Kidney epithelial cell (primary cell): ENCODE measurements at places on chromosomes 3 and 15.

GRCh38 chr15:90054618-90055097 is 47.6 kb downstream of the IDH2 start:
- DNase-seq, result no peak

- DNase-seq, result no peak
Observed at GRCh38 chr3:163936543-163936942, 1141.8 kb downstream of the SI start.

- DNase-seq, result peak; percentile 100
Observed at GRCh38 chr3:190566043-190566933, 52.4 kb downstream of the IL1RAP start.

DNA sequence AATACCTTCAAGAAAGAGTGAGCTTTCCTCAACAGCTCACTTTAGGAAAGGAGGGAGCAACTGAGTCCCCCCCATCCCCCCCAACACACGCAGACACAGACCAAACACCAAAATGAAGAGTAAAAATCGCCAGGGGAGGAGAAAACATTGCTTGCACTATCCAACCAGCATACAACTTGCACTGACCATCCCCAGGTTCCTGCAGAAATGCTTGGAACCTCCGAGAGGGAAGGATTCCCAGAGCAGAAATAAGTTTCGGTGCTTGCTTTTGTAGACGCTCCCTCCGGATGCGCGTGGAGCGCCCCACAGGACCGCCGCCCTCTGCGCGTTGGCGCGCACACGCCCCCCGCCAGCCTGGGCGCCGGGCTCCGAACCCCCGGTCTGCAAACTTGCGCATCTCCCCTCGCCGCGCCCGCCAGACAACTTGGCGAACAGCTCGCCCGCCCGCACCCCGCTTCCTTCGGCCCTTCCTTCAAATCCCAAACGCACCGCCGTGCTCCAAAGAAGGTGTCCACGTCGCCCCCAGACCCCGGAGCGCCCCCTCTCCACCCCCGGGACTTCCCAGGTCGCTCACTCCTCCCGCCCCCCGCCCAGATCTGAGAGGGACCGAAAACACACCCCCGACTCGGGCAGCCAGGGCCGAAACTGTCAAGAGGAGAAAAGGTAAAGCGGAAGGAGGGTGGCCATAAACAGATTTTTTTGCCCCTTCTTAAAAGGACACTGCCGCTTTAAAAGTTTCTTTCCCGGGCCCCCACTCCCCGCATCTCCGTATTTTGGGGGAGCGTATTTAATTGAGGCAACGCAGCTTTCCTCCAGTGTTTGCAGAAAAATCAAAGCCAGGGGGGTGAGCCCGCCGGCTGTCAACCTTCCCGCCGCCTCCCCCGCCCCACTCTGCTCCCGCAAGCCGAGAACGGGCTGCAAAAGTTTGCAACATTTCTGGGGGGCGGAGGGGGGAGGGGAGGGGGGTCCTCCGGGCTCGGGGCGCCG is 859 bp downstream of the RORA start:
- DNase-seq, result no peak

DNA sequence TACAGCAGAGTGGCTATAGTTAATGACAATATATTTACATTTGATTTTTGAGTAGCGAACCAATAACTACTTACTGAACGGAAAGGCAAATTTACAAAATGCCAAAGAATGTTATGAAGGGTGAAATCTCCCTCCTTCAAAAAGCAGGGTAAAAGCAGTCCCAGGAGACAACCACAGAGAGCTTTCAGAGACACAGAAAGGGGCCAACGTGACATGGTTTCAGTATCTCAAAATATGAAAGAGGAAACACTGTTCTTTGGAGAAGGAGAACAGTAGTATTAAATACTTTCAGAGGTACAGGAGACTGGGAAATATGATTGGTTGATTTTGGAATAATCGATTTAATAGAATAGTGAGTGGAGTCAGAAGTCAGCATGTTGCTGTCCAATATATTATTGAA is 52.3 kb upstream of the ROBO1 start:
- DNase-seq, result no peak

GRCh38 chr15:29352402-29352801 is 82.8 kb upstream of the NSMCE3 start:
- no peak for DNase-seq

- no peak for DNase-seq
Observed at GRCh38 chr15:45112591-45113379, 1.2 kb downstream of the DUOX2 start.

GRCh38 chr3:105360003-105360402 is 6.7 kb upstream of the ALCAM start:
- DNase-seq, result no peak

GRCh38 chr3:129565902-129566301 is 22.9 kb downstream of the H1-8 start:
- no peak for DNase-seq

- no peak for DNase-seq
Observed at GRCh38 chr15:44064706-44065105, 130.4 kb downstream of the FRMD5 start.

DNA sequence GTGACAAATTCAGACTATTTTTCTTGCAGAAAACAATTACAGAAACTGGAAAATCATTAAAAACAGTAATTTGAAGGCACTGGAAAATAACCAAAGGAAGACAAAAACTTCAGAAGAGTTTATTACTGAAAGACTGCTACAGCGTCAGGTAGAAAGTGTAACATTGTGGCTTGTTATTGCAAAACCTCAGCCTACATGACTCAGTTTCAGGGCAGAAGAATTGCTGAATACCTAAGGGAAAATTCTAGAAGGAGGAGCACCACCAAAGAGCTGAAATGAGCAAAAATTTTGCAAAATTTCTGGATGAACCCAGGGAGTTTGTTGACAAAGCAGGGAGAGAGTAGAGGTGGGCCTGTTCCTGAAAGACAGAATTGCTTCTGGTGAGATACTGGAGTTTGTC is 219.6 kb downstream of the C3orf38 start:
- no peak for DNase-seq

DNA sequence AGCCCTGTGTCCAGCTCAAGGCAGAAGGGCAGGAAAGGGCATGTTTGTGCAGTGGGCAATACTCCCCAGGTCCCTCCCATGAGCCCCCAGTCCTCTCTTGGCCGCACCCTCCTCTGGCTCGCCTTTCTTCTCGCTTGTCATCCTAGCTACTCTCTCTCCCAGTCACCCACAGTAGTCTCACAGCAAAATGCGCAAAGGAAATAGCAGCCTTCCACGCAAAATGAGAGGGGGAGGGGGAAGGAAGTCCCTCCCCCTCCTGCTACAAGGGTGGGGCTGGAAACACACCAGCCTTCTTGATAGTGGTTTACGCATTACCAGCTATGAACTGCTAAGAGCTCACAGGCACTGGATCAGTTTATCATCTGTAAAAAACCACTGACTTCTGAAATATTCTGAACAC is 83.8 kb downstream of the GADL1 start:
- no peak for DNase-seq

DNA sequence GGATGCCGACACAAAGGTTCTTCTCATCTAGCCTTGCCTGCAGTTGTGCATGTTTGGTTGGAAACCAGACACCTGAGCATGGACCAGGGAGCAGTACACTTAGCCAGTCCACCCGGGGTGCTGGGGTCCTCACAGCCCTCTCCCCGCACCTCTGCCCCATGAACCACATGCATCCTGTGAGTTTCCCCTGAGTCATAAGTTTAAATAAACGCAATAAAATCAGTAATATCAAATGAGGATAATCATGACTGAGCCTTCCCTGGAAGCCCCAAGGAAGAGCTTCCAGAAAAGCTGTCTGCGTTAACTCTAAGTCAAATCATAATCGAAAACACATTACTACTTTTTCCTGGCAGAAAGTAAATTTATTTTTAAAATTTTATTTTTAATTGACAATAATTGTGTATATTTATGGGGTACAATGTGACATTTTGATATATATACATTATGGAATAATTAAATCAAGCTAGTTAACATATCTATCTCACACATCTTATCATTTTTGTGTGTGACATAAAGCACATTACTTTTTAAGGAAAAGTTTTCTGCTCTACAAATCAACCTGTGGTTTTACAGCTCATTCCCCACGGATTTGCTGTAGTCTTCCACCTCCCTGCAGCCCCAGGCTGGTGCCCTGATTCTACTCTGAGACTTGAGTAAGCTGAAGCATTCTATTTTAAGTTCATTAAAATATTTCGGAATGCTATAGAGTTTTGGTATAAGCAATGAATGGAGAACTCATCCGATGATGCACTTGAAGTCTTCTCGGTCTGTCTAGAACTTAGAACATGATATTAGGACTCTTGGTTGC is 166.0 kb upstream of the EIF1B start:
- DNase-seq, result no peak

GRCh38 chr15:41804361-41804760 is 23.5 kb upstream of the JMJD7 start:
- DNase-seq, result no peak

DNA sequence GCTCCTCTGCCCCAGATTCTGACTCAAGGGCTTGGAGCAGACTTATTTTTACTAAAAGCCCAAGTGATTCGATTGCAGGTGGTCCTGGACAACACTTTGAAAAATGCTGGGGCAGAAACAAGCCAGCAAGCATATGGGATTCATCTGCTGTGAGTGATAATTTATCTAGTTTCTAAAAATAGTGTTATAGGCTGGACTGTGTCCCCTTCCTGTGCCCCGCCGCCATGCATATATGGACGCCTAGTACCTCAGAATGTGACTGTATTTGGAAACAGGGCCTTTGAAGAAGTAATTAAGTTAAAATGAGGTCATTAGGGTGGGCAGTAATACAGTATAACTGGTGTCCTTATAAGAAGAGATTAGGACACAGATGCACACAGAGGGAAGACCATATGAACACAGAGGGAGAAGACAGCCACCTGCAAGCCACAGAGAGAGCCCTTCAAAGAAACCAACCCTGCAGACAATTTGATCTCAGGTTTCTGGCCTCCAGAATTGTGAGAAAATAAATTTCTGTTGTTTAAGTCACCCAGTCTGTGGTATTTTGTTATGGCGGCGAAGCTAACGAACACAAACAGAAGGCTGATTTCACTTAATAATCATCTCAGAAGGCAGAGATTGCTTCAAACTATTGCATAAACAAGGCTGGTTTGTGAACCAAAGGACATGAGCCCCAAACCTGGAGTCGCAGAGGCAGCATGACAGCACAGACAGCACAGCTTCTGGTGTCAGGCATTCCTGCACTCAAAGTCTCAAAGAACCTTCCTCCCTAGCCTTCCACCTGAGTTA is 59.1 kb downstream of the CCNL1 start:
- no peak for DNase-seq

DNA sequence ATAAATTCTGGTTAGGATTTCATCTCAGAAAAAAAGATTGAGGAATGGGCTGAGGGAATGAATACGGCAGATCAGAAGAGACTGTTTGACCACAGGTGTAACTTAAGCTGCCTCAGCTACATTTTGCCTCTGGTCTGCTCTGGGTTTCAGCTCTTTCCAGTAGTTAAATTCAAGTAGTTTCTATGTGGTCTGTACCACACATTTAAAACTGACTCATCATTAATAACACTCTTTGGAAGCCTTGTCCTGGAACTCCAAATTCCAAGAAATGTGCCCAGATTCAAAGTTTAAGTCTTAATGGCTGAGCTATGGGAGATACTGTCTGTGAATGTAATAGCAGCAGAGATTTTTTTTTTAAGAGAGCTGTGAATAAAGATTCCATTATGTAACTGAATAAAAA is 133.1 kb upstream of the IGSF10 start:
- DNase-seq, result no peak

DNA sequence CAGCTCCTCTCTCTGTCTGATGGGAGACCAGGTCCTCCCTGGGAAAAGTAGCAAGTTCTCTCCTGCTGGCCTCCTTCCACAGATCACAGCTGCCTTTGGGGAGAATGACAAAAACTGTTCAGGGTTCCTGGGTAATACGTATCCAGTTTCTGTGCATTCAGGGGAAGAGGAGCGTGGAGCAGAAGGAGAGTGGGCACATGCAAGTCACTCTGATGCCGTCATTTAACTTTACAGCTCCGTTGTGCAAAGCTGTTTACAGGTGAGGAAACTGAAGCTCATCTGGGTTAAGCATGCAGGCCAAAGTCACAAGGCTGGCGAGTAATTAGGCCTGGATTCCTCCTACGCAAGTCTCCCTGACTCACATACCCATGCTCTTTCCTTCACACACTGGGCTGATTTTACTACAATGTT is 7.5 kb upstream of the TM4SF1 start:
- peak; percentile 86 for DNase-seq

- DNase-seq, result no peak
Observed at GRCh38 chr3:1380926-1381646, 288.3 kb downstream of the CNTN6 start.

- peak; percentile 38 for DNase-seq
Observed at GRCh38 chr3:151875759-151876158, 2.3 kb downstream of the SUCNR1 start.

GRCh38 chr3:10351013-10351735 is 30.3 kb upstream of the SEC13 start:
- no peak for DNase-seq

GRCh38 chr3:148943506-148944205 is 47.7 kb upstream of the GYG1 start:
- peak; percentile 59 for DNase-seq

- no peak for DNase-seq
Observed at GRCh38 chr3:29789686-29790085, 508.8 kb downstream of the RBMS3 start.

DNA sequence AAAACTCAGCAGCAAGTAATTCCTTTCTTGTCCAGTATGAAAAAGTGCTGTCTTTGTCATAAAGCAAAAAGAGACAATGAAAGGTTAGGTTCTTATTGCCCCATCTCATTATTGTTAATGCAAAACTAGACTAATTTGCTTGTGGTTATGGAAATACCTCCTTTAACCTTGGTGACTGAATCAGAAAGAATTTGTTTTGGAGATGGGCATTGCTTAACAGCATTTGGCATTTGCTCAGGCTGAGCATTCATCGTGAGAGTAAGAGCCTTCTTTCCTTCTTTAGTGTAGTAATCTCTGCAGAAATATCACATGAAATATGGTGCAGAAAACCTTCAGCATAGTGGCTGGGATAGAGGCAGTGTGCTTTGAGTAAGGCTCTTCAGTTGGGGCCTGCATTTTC is 103.1 kb downstream of the CNTN6 start:
- peak; percentile 82 for DNase-seq

DNA sequence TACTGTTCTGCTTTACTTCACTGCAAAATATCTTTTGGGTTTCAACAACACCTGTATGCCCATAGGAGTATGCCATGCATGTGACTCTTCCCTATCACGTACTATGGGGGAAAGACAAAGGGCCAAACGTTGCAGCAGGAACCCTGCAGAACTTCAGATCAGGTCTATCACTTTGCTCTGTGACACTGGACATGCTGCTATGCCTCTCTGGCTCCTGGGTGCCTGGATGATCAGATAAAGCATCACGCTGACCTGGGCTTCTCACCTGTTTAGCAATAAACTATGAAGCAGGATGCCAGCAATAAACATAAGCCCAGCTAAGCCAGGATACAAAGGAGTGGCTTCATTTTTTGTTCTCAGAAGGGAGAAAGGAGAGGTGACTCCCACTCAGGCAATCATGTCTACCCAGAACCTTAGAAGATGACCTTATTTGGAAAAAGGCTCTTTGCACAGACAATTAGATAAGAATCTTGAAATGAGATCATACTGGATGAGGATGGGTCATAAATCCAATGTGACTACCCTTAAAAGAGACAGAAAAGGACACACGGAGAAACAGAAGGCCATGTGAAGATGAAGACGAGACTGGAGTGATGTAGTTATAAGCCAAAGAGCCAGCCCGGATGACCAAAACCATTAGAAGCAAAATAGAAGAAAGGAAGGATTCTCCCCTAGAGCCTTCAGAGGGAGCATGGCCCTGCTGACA is 19.3 kb downstream of the POMGNT2 start:
- no peak for DNase-seq
